ENCODE measurements at places on chromosomes 6 and 20.

DNA sequence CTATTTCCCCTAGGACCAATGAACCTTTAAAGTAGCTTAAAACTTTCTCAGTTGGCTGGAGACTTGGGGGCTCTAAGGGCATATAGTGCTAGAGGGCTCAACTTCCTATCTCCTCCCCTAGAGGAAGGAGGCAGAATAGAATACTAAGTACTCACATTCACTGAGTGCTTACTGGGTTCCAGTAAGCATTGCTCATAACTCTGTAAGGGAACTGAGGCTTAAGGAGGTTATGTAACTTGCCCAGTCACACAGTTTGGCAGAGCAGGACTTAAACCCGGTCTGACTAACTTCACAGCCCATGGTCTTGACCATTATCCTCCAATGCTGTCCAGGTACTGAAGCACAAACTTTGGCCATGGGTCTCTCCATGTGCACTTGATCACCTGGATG is 12.5 kb downstream of the SESN1 start:
- DNase-seq = no peak

- no peak for DNase-seq
Observed at GRCh38 chr6:168624540-168624939, 183.6 kb downstream of the SMOC2 start.

DNA sequence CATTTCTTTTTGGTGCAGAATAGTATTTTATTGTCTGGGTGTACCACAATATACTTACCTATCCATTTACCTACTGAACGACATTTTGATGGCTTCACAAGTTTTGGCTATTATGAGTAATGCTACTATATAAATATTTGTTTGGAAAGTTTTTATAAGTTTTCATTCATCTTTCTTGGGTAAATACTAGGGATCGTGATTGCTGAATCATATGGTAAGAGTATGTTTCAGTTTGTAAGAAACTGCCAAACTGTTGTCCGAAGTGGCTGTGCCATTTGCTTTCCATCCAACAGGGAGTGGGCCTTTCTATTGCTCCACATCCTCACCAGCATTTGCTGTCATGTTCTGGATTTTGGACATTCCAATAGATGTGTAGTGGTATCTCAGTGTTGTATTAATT is 104.2 kb downstream of the CDYL start:
- no peak for DNase-seq

GRCh38 chr6:152259234-152259633 is 377.9 kb downstream of the SYNE1 start:
- no peak for DNase-seq

- DNase-seq = no peak
Observed at GRCh38 chr20:31797364-31797763, 21.8 kb upstream of the MYLK2 start.

DNA sequence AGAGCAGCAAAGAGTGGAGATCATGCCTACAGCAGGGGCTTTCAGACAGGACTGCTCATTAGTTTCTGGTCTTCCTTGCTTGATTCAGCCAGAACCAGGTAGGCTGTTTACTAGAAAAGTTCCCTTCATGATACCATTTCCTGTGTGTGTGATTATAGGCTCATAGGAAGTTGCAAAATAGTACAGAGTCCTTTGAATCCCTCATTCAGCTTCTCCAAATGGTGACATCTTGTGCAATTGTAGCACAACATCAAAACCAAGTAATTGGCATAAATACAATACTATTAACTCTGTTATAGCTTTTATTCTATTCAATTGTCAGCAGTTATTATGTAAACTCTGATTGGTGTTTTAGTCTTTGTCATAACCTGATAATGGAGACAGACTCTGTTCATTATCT is 347.3 kb upstream of the CDH4 start:
- no peak for DNase-seq

- DNase-seq = no peak
Observed at GRCh38 chr20:14848806-14849205, 511.4 kb upstream of the FLRT3 start.

DNA sequence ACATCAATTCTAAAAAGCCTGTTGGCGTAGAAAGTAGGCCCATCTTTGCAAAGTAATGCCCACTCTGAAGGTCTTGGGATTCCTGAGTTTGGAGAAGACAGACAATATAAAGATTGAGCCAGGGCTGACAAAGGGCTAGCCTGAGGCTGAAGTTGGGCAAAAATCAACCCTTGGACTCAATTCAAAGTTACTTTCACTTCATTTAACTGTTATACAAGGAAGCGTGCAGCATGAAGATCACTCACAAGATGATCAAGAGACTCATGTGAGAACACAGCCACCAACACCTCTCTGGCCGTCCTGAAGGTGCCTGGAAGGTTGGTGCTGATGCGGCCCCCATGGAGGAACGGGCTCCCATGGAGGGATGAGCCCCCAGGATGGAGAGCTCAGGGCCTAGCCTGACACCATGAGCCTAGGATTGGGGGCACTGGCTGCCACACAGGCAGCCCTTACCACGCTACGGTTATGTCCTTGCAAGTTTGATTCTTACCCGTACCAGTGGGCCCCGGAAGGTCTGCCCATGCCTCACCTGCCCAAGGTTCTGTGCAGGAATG is 26.6 kb downstream of the FOXC1 start:
- no peak for DNase-seq

Data from NCI-H187 treated with DMSO at 0.1 percent for 48 hours (cell line).